ENCODE measurements at places on chromosomes 1 and 21.
A peak's percentile ranks its signal among the peaks of the same experiment; 100 is the strongest.

- DNase-seq = no peak
These were observed 131.8 kb downstream of the ACTL8 start for GRCh38 chr1:17886838-17887441.

DNA sequence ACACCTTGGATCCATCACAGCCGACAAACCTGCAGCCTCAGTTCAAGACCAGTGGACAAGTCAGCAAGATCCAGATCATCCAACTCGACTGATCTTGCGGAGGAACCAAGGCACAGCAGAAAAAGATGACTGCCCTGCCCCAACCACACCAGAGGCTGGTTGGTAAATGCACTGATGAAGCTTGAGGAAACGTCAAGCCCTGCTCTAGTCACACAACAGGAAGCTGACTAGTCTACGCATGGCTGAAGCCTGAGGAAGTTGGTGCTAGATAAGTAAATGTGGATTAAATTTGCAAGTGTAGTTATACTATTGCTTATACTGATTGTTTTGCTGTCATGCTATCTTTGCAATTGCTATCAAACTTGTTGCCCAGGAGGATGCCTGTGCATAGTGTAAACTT lies 89.0 kb downstream of the LIPI start:
- no peak for DNase-seq

- no peak for DNase-seq
These were observed 86.2 kb upstream of the ARHGAP29 start for GRCh38 chr1:94323311-94324177.

DNA sequence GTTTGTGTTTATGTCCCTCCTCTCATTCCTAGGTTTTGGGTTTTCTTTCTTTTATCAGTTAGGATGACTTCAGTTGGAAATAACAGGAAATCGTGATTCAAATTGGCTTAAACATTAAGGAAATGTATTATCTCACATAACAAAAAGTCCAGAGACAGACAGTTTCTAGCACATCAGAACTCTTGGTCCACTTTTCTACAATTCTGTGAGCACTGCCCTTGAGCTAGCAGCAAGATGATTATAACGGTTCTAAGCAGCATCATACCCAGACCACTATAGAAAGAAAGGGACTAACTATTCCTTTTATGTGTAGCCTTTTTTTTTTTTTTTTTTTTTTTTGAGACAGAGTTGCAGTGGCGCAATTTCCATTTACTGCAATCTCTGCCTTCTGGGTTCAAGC lies 18.9 kb downstream of the FCGR2B start:
- no peak for DNase-seq

DNA sequence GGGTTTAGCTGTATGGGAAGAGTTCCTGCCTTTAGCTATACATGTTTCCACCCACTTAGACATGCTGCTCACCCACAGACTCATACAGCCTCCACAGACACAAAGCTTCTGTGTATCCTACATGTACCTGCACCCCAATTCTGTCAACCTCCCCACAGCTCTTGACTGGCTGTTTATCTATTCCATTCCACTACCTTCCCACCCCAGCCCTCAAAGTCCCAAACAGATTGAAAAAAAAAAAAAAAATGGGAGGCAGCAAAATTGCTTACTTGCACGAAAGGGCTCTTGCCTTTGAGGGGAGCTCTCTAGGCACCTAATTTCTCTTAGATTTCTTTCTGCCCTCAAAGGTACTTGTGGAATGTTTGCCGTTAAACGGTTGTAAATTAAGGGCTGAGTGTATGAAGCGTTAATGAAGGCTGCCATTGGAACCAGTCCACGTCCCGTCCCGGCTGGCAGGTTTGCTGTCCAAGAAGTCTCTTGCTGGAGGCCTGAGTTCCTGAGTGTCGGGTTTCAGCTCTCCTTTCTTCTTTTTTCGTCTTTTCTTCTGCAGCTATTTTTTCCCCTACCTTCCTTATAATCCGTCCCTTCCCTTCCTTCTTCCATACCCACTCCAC lies 43.6 kb downstream of the PBX1 start:
- no peak for DNase-seq

DNA sequence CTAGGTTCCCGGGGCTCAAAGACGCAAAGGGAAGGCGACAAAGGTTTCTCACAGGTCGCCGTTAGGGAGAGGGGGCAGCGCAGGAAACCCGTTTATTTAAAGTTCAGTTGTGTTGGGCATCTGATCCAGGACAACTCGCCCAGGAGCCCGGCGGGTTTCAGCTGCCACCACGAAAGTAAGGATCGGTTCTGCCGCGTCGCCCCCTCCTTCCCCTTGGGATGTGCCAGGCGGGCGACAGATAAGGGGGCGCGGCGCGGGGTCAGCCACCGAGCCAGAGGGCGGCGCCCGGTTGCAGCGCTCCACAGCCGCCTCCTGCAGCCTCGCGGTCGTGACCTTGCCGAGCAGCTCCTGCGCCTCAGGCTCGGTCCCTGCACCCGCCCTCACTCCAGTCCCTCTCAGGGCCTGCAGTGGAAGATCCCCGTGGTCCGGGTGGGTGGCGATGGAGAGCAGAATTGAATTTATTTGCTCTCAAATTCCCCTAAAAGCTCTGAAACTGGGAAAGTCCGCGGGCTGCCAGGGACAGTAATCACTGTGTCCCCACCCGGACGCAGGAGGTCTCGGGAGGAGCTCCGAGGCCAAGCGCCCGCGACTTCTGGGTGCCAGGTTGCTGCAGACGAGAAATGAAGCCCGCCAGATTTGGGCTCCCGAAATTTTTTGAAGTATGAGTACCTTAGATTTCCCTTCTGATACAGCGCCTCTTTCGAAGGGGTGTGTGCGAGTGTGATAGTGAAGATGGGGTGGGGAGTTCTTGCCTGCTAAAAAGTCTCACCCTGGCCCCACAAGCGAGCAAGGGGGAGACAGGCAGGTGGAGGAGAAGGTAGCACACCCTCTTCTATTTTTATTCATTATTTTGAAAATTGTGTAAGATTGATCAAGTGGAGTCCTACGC lies 28.4 kb upstream of the NFIA start:
- peak; percentile 70 for DNase-seq
